ENCODE measurements at places on chromosomes 6 and 20.

GRCh38 chr20:39381595-39381994 is 419.5 kb downstream of the DHX35 start:
- DNase-seq = peak; percentile 2

- no peak for DNase-seq
These were observed 57.0 kb downstream of the SMPDL3A start for GRCh38 chr6:122845916-122846612.

- DNase-seq = no peak
These were observed 12.4 kb upstream of the RNF24 start for GRCh38 chr20:4027590-4028265.

GRCh38 chr6:125142618-125143017 is 11.0 kb upstream of the TPD52L1 start:
- no peak for DNase-seq
